ENCODE measurements at places on chromosomes 3 and 15.

DNA sequence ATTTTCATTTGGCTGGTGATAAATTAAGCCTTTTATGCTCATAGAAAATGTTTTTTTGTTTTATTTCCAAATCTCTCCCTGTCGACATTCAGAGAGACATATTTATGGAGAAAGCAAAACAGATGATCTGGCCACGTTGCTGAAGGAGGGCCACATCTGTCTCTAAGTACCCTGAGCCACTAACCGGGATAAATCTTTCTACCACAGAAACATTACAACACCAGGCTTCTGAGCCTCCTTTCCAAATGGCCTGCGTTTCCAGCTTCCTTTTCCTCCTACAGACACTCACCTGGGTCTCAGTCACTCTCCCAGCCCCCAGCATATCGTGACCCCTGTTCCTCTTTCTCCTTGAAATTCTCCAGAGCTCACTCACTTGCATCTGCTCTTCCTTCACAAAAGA lies 161.0 kb downstream of the ARRDC4 start:
- no peak for DNase-seq

DNA sequence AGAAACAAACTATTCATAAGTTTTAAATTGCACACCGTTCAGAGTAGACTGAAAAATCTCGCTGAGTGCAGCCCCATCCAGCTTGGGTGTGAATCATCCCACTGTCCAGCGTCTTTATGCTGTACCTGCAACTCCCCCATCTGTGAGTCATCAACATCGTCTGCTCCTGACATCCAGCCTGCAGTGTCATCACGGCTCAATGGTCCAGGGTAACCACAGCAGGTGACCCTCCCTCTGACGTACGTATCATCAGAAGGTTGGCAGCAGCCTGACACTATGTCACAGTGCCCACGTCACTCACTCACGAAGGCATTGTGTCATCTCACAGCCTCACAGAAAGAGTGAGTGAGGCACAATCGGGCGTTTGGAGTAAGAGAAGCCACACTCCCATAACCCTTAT lies 65.2 kb downstream of the TPRA1 start:
- no peak for DNase-seq

GRCh38 chr3:15272426-15273196 lies 59.8 kb downstream of the SH3BP5 start:
- no peak for DNase-seq

- DNase-seq: no peak
Observed at GRCh38 chr3:171470714-171471227, 10.6 kb upstream of the TNIK start.

- no peak for DNase-seq
Observed at GRCh38 chr3:184203526-184203925, 17.5 kb downstream of the ABCF3 start.

DNA sequence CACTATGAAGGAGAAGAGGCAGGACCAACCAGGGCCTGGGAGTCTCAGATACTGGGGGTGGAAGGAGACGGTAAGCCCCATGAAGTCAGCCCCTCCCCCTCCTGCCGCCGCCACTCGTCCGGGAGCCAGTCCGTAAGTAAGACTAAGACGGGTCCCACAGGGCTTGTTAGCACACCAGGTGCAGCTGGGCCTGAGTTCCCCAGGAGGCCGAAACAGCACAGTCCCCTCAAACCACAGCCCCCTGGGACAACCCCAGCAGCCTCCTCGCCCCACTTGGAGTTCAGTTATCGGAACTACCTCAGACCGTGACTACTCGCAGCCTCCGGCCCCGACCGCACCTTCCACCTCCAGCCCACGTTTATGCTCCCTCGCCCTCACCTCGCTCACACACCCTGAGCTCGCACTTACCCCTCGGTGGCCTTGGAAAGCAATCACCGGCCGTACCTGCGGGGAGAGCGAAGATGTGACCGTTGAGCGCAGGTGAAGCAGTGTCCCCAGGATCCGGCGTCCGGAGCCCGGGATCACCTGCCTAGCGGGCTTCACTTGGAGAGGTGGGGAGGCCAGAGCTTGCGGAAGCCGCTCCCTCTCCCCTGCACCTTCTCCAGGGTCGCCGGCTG lies 557 bp downstream of the ELL3 start:
- no peak for DNase-seq

DNA sequence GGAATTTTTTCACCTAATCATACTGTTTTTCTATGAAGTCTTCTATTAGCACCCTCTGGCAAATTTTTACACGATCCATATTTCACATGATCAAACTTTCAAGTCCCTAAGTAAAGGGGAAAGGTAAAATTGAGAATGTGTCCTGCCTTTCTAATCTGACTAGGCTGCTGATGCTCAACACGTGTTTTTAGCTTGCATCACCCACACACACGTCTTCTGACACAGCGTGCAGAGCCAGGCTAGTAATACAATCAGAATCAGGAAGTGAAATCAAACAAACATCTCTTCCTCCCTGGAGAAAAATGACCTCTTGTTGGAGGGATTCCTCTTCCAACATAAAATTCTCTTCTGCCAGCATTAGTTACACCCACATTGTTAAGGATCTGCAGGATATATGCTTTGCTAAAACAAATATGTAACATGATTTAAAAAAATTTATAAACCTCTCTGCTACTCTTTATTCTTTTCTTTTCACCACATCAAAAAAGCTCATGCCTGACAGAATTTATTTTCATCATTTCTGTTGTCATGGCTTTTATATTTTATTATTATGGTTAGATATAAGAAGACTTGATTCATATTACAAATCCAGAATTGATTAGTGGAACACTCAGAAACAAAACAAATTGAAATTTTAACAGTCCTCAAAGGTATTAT lies 122.4 kb downstream of the RAP2B start:
- DNase-seq: no peak

DNA sequence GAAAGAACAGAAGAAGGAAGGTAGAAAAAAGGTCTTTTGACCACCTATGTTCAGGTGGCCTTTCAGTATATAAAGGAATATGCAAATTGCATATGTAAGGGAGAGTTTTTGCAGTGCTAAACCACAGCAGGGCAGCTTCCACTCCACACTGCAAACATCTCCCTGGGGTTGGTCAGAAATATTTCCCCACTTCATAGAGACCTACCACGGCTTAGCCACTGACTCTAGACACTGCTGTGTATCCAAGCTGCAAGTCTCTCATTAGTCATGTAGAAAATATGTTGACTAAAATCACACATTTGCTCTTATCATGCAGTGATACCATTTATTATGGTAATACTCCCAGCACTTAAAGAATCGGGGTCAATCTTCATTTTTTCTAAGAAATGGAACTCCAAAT lies 214.9 kb upstream of the NR2F2 start:
- DNase-seq: no peak

DNA sequence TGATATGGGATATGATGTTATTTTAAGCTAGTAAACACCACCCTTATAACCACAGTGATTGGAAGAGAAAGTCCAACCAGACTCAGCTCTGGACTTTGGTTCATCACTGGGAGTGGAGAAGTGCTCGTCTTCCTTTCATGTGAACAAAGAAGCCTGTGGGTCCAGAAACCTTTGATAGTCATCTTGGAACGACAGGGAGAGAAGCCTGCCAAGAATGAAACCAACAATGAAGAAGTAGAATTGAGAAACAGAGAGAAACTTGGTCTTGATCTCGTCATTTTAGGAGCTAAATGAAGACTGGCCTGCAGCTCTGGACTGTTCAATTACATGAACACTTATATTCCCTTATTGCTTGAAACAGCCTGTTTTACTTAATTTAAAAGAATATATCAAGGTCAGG lies 13.1 kb upstream of the SLC35G2 start:
- DNase-seq: no peak

Data from activated CD8-positive, alpha-beta memory T cell treated with anti-CD3 and anti-CD28 coated beads for 1 hour (primary cell).